ENCODE measurements at places on chromosomes 4 and X. TPM values are rescaled to one million over a fixed set of nuclear protein-coding genes. Genes with fewer than 3 reads are reported as not detected.

GRCh38 chr4:119032921-119033685 lies 102.5 kb upstream of the MYOZ2 start:
- H3K27me3 ChIP-seq, result no peaks in the 10 kb centered on the region
- H3K4me3 ChIP-seq, result no peak overlapping the region
- DNase-seq, result no peak
- H3K27ac ChIP-seq, result no peak overlapping the region

DNA sequence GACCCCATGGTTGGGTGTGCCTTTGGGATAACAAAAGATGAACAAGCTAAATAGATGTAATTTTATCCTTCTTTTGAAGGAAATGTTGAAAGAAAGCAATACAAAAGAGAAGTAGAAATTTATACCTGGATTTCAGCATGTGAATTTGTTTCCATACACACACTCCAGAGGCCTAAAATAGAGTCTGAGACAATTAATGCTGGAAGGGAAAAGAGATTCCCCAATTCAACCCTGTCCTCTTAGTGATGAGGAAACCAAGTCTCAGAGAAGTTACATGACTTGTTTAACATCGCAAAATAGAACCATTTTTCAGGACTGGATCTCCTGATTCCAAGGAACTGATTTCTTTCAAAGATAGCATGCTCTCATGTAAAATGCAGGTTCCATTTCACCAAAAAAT lies 37.3 kb upstream of the MYOZ2 start:
- no peaks in the 10 kb centered on the region for H3K4me1 ChIP-seq
- DNase-seq, result no peak
- no peak overlapping the region for H3K27ac ChIP-seq
- no peaks in the 10 kb centered on the region for H3K36me3 ChIP-seq

- no peak for DNase-seq
- H3K27ac ChIP-seq, result no peak overlapping the region
These were observed 17.7 kb upstream of the STIM2 start for GRCh38 chr4:26842911-26843310.

DNA sequence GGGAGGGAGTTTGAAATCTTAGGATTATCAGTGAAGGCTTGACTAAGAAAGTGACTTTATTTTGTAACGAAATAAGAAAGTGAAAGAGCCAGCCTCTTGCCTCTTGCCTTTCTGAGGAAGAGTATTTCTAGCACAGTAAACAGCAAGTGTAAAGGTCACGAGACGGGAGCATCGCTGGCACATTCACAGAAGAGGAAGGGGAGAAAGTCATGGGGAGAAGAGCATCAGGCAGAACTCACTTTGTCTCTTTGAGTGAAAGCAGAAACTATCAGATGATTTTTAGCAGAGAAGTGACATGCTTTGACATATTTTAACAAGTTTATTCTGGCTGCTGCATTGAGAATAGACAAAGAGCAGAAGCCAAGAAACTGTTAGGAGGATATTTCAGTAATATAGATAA lies 313.8 kb downstream of the CAMK2D start:
- H3K4me1 ChIP-seq, result no peaks in the 10 kb centered on the region
- H3K27ac ChIP-seq, result no peak overlapping the region
- DNase-seq, result no peak
- H3K27me3 ChIP-seq, result no peaks in the 10 kb centered on the region

GRCh38 chr4:143726714-143727113 lies 26.2 kb upstream of the FREM3 start:
- no peak overlapping the region for H3K4me3 ChIP-seq
- H3K27ac ChIP-seq, result no peak overlapping the region
- no peaks in the 10 kb centered on the region for H3K27me3 ChIP-seq
- H3K4me1 ChIP-seq, result no peaks in the 10 kb centered on the region
- H3K36me3 ChIP-seq, result no peaks in the 10 kb centered on the region

- no peaks in the 10 kb centered on the region for H3K4me1 ChIP-seq
- DNase-seq, result no peak
These were observed 93.7 kb upstream of the MSX1 start for GRCh38 chr4:4765811-4766210.

GRCh38 chr4:159483110-159483781 lies 380.4 kb downstream of the RAPGEF2 start:
- DNase-seq, result no peak
- no peak overlapping the region for H3K4me3 ChIP-seq
- H3K27me3 ChIP-seq, result no peaks in the 10 kb centered on the region
- no peaks in the 10 kb centered on the region for H3K4me1 ChIP-seq

SOD3 gene
- 139 TPM for total RNA-seq

DNA sequence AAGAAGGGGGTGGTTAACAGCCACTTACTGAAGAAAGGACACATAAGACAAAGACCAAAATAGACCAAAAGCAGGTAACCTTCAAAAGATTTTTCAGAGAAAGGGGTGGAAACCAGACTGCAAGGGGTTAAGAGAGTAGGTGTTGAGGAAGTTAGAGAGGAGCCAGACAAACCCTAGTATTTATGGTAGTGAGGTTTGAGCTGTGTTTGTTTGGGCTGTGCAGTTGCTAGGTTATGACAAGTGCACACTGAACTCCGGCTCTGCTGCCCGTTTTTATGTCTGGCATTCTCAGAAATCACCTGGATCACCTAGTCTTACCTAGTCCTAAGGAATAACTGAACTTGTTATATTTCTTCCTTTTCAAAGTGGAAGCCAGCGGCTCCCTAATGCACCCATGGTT lies 22.9 kb upstream of the G3BP2 start:
- H3K36me3 ChIP-seq, result no peaks in the 10 kb centered on the region
- DNase-seq, result no peak
- no peaks in the 10 kb centered on the region for H3K4me1 ChIP-seq
- H3K27me3 ChIP-seq, result no peaks in the 10 kb centered on the region
- H3K27ac ChIP-seq, result no peak overlapping the region
- no peak overlapping the region for H3K4me3 ChIP-seq

WDR45 gene
- total RNA-seq, result 59.4 TPM

All from body of pancreas (tissue), 4 donors.